ENCODE measurements at places on chromosomes 7 and 10.

GRCh38 chr7:20114468-20114867 lies 102.7 kb downstream of the MACC1 start:
- no peak for DNase-seq

DNA sequence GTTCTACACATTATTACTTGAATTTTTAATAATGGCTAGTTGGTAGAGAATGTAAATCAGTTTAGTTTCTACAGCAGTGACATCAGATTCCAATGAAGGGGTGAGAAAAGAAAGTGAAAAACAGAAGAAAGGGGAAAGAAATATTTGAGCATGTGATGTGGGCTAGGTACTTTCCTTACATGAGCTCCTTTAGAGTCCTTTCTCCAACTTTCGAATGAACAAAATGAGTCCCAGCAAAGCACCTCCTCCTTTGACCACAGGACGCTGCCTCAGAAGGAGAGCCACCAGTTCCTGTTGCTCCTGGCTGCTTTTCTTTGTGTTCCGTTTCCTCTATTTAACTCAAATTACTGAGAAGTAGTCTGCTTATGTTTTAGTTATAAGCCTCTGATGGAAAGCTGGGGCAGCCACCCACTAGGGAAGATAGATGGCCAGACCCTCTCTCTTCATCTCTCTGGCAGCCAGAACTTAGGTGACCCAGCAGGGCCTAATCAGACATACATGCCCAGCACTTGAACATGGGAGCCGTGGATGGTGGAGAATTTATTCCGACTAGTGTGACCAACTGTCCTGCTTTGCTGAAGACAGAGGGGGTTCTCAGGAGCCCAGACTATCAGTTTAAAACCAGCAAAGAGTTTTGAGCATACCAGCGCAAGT lies 82.4 kb upstream of the NME8 start:
- no peak for DNase-seq

GRCh38 chr7:117835016-117835664 lies 38.1 kb downstream of the CTTNBP2 start:
- no peak for DNase-seq

DNA sequence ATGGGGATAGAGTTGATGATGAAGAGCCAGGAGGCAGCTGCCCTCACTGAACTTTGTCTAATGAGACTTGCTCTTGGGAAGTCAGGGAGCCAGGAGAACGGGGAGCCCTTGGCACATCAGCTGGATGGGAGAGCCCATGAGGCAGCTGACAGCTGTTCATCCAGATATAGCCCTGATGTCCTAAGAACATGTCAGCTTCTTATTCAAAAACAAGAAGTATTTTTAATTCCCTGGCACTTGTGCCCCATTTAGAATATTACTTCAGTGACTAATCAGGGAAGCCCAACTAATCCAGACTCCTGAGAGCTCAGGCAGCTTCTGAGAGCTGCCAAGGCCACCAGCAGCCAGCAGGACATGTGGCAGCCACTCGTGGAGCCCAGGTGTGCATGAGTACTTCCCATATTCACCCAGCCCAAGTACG lies 363.4 kb downstream of the GRID1 start:
- no peak for DNase-seq

DNA sequence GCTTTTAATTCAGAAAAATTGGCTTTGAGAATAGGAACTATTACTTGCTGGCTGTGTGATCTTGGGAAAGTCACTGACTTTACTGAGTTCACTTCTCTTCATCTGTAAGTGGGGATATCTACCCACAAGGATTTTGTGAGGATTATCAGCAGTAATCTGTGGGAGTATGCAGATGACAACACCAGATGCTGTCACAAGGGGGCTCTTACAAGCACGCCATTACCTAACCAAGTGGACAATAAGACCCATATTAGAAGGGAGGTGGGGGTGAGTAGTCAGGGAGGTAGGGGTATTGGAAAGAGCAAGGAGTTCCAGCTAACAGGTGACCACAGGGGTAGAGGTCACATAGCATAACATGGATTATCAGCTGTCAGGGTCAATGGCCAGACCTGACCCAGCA lies 569.4 kb downstream of the SUGCT start:
- no peak for DNase-seq

DNA sequence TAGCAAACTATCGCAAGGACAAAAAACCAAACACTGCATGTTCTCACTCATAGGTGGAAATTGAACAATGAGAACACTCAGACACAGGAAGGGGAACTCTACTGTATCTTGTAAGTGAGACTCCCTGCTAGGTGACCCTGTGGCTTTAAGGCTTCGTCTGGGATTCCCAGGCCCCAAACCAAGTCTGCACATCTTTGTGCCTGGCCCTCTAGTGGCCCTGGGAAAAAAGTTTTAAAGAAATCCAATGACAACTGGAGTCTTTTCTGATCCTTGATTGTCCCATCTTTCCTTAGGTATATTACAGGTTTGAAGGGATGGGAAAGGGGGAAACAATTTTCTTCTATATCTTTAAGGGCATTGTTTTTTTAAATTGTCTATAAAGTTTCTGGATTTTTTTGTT lies 10.6 kb upstream of the LIPM start:
- DNase-seq: no peak

DNA sequence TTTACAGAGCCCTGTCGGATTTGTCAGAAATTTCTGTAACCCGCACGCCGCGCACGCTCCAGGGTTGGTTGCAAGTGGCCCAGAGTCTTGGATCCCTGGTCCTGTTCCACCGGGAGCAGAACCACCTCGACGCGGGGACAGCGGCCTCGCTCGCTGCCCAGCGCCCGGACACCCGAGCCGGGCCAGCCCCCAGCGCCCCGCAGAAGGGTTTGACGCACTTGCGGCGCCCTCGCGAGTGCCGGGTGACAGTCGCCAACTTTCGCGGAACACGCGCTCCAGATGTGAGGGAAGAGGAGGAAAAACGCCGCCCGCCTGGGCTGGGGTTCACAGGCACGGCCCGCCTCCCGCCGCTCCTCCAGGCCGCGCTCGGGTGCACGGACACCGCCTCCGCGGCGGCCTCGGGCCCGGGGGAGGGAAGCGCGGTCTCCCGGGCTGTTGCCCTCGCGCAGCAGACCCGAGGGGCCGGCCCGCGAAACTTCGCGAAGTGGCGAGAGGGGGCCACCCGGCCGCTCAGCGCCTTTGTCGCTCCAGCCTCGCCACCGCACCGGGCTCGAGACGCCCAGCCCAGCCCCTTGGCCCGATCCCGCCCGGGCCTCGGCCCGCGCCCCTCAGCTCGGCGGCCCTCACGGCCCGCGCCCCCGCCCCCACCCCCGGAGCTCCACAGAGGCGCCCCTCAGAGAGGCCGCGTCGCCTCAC lies 514 bp downstream of the RNF216 start:
- peak; percentile 73 for DNase-seq

- no peak for DNase-seq
Measured at GRCh38 chr10:30111340-30112022, 52.1 kb upstream of the JCAD start.

- DNase-seq: peak; percentile 35
Measured at GRCh38 chr7:158252837-158253669, 334.6 kb downstream of the PTPRN2 start.

GRCh38 chr10:93097386-93097785 lies 23.7 kb downstream of the CYP26A1 start:
- DNase-seq: no peak

GRCh38 chr10:22466763-22467334 lies 121.6 kb downstream of the SPAG6 start:
- DNase-seq: no peak

GRCh38 chr7:158811894-158812293 lies 17.4 kb downstream of the ESYT2 start:
- no peak for DNase-seq

GRCh38 chr10:21750424-21750823 lies 216.4 kb downstream of the MLLT10 start:
- no peak for DNase-seq

- peak; percentile 59 for DNase-seq
Measured at GRCh38 chr7:98420966-98421612, 20.2 kb upstream of the BAIAP2L1 start.

DNA sequence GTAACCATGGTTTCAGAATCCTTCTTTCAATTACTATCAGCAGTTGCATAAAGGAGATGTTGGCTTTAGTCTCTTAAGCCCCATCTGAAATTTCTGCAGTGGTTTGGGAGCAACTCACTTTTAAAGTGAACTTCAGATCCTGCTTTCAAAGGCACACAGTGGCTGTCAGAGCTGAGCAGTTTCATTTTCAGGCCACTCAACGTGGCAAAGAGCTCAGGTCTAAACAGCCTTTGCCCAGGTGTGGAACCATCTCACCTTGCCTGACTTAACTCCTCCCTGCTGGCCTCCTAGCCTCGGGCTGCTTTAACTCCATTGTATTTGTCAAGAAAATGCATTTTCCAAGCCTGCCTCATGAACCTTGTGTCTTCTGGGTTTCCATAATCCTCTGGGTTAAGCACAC lies 197.5 kb upstream of the KMT2E start:
- DNase-seq: no peak

- DNase-seq: no peak
Measured at GRCh38 chr7:155213955-155214740, 83.5 kb upstream of the INSIG1 start.

DNA sequence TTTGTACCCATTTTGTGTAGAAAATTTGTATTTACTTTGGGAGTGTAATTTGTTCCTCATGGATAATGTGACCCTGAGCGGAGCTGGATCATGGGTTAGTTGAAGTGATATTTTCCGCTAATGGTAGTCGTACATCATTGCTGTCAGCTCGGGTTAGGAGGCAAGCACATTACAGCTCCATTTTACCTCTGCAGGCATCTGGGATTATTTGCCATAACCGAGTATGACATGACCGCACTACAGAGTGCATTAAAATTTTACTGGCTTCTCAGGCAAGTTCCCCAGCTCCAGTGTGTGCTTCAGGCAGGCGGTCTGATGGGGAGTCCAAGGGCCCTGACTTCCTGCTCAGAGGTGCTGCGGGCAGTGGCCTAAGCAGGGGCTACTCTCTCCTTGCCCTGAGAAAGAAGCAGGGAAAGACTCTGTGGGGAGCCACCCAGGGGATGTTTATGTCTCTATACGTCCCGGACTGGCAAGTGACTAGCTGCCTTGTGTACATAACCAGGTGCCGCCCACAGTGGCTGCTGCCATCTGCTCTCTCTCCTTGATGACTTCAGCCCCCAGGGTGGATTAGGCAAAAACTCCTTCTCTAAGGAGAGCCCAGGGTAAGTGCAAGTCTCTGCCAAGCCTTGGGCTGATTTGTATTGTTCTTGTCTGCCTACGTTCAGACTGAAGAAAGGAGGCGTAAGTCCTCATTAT lies 685.3 kb upstream of the GALNT17 start:
- no peak for DNase-seq

- no peak for DNase-seq
Measured at GRCh38 chr7:26237035-26237807, 35.7 kb downstream of the CBX3 start.

- DNase-seq: no peak
Measured at GRCh38 chr7:26944501-26945358, 80.3 kb upstream of the SKAP2 start.

- DNase-seq: no peak
Measured at GRCh38 chr7:17773289-17773626, 167.0 kb downstream of the SNX13 start.

DNA sequence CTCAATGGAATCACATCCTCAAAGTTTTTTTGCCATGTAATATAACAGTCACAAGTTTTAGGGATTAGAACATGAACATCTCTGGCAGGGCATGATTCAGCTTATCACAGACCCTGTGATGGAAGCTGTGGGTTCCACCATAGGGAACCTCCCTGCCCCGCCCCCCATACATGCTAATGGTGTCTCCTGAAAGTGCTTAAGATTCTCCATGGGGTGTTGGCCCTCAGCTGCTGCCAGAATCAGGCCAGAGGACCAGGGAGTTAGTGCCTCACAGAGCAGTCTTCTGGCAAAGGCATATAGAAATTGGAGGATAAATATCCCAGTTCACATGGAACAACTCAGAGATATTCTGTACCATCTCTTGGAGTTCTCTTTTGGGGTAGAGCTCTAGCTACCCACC lies 119.4 kb downstream of the RAB11FIP2 start:
- DNase-seq: no peak

DNA sequence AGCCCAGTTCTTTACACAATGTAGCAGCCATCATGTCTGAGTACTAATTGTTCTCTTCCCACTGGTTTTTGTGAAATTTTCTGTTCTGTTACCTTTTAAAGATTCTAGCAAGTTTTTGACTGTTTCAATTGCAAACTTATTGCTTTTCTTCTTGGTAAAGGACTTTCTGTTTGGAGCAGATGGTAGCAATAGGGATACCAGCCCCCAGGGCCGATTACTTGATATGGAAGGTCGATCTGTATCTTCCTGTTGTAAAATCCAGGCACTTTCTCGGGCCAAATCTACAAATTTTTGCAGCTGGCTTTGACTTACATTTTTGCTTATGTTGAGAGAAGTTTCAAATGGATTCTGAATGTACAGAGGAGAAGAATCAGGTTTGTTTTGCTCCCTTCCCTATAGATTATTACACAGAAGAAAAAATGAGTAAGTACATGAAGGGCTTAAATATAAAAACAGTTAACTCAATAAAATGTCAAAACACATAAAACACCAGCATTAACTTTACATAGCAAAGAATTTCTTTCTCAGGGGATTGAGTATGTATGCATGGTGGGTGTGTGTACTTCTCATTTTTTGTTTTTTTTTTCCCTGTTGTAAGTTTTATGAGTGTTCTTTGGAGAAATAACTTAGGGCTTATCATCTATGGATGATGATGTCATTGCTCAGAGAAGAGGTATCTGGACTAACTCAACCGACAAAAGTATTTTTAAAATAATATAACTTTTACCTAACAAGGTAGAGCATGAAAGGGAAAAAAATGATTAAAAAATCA lies 35.3 kb downstream of the MTPAP start:
- DNase-seq: no peak

DNA sequence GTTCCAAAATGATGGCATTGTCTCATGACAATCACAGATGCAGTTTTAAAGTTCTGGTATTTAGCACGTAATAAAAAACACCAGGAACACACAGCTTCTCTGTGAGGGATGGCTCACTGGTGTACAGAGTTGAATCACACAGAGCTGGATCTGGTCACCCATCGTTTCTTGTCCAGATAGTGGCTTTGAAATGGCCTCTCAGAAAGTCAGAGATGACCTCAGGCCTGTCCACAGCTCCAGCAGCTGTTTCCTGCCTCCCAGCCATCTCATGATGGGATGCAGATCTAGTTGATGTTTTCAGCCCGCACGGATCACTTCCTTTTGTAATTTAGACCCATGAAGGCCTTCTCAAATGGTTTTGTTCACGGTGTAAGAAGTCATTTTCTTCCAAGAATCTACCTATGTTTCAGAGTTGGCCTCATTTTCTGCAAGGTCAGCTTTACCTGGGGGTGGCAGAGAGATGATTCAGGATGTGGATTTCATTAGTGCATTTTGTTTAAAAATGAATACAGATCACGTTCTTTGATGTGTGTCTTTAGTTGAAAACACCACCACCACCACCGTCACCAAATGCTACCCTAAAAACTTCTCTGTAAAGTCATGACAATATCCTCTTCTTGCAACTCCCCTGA lies 166.2 kb downstream of the SNX10 start:
- DNase-seq: no peak

DNA sequence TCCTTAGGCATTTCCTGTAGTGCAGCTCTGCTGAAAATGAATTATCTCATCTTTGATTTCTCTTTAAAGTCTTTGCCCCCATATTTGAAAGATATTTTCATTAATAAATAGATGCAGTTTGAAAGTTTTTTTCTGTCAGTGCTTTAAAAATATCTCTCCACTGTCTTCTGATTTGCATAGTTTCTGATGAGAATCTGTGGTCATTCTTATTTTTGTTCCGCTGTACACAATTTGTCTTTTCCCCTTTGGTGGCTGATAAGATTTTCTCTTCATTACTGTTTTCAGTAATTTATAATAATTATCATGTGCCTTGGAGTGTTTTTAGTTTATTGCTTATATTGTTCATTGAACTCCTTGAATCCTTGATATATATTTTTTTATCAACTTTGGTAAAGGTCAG lies 7.0 kb upstream of the GHRHR start:
- DNase-seq: no peak

- DNase-seq: peak; percentile 84
Measured at GRCh38 chr10:71696628-71697326, 22.8 kb downstream of the C10orf105 start.
